ENCODE measurements at places on chromosomes 12 and 14.

DNA sequence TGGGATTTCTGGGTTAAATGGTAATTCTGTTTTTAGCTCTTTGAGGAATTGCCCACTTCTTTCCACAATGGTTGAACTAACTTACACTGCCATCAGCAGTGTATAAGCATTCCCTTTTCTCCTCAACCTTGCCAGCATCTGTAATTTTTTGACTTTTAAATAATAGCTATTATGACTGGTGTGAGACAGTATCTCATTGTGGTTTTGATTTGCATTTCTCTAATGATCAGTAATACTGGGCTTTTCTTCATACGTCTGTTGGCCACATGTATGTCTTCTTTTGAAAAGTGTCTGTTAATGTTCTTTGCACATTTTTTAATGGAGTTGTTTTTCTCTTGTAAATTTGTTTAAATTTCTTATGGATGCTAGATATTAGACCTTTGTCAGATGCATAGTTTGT lies 323.7 kb downstream of the CCDC91 start:
- DNase-seq = no peak

DNA sequence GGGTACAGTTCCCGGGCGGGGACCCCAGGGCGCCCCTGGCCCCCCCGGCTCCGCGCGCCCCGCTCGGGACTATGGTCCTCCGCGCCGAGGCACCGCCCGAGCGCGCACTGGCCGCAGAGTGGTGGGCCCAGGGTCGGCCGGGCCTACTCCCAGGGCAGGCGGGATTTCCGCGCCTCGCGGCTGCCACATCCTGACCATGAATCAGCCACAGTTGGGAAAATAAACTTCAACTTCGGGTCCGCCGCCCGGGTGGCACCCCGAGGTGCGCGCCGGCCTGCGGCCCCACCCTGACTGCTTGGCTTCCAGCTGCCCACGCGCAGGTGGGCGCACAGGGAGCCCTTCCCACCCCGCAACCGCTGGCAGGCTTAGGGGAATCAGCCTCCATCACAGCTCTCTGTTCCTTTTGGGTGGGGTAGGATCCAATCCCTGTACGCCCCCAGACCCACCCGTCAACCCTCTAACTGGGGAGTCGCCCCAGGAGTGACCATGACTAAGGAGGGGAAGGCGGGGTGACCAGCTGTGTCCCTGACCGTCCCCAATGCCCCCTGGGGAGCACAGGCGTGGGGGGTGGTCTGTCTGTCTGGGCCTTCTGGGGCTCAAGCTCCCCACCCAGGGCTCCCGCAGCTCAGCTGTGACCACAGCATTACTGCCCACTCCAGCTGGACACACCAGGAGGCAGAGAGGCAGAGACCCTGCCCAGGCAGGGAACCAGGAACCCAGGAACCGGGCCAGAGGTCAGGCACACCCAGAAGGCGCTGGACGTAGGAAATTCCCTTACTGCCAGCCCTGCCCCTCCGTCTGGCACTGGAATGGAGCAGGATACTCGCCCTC lies 678 bp downstream of the INF2 start:
- no peak for DNase-seq

- DNase-seq = no peak
Observed at GRCh38 chr12:56304872-56305590, 4.9 kb upstream of the CS start.

DNA sequence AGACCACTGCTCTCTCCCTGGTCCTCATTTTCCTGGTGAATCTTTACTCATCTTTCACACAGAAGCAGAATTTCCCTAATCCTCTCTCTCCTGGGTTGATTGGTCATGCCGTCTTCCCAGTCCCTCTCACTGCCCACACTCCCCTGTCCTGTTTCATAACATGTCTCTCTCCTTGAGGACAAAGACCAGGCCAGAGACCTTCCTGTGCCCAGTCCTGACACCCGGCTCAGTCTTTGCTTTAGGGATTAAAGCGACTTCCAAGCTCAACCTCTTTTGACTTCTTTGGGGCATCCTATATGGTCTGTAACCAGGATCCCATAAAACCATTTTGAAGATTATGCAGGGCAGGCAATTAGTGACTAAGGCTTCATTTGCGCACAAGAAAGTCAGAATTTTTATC lies 105.5 kb downstream of the BCL11B start:
- DNase-seq = no peak

DNA sequence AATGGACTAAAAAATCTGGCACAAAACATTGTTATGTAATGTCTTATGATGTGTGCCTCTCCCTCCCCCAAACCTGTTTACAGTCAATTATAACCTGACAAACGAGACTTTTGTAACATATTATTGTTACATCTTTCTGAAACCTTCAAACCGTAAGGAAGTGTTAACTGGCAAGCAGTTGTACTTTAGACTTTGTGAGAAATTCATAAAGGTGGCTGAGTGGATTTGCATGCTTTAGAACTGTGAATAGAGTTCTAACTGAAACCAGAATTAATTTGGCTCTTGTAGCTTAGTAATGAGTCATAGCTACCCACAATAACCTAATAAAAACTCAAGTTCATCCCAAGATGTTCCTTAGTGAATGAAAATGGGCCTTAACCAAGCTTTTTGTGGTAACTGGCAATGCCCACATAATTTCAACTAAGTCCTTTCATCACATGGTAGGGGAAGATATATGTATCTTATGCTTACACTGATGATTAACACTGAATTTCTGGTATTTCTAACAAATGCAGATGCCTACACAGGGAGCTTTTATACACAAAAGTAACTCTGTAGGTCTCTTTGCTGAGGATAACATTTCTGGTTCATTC lies 29.7 kb downstream of the RAD9B start:
- peak; percentile 65 for DNase-seq

- no peak for DNase-seq
Observed at GRCh38 chr14:68603533-68604360, 189.1 kb downstream of the ZFP36L1 start.

GRCh38 chr12:53179687-53180219 lies 769 bp upstream of the ZNF740 start:
- DNase-seq = no peak

GRCh38 chr14:101127224-101127623 lies 223.7 kb upstream of the RTL1 start:
- no peak for DNase-seq

- DNase-seq = peak; percentile 9
Observed at GRCh38 chr12:7609495-7609894, 56.2 kb downstream of the APOBEC1 start.
